ENCODE measurements at places on chromosomes 6 and 20. TPM values are rescaled to one million over a fixed set of nuclear protein-coding genes. Genes with fewer than 3 reads are reported as not detected.

The HLA-DMB gene
- total RNA-seq: 0.83 TPM

The BACH2 gene
- total RNA-seq: 1.5 TPM

The STMND1 gene
- total RNA-seq: not detected

The LGSN gene
- under 0.01 TPM for total RNA-seq

The WRNIP1 gene
- 40.8 TPM for total RNA-seq

The PDE10A gene
- under 0.01 TPM for total RNA-seq

The CTCFL gene
- total RNA-seq: not detected

The HLA-DQA1 gene
- total RNA-seq: not detected

The ANKRD6 gene
- total RNA-seq: 3.6 TPM

The OR2J3 gene
- not detected for total RNA-seq

Data from fibroblast of lung (primary cell).